ENCODE measurements at places on chromosomes 13 and 19. TPM values are rescaled to one million over a fixed set of nuclear protein-coding genes. Genes with fewer than 3 reads are reported as not detected.
A peak's percentile ranks its signal among the peaks of the same experiment; 100 is the strongest.

DNA sequence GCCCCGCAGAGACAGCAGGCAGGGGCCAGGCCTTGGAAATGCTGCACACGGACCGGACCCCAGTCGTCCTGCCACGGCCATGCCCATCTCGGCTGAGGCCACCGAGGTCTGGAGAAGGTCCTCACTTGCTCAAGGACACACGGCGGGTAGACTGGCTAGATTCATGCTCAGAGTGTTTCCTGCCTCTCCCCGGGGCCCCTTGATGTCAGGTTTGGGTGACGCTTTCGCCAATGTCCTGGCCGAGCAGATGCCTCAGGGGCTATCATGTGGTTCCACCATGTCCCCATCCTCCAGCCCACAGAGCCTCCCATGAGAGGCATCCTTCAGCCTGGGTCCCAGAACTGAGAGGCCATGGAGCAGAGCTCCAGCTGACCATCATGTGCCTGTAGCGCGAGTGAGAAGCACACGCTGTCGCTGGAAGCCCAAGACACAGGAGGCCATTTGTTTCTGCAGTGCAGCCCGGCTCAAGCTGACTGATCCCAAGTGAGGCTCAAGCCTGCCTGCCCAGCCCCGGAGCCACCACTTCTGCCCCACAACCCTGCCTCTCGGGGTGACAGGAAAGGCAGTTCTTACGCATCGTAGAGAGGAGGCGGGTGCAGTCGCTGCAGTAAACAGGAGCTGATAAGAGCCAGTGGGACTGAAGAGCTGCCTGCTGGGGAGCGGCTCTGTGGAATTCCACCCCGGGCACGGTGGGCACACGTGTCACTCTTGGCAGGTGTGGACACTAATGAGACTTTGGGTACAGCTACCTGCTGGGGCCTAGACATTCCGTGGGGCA, 53.9 kb upstream of the GAS6 start:
- no peak for DNase-seq

GRCh38 chr13:99464441-99464949, 36.8 kb upstream of the TM9SF2 start:
- DNase-seq, result no peak

The KCNJ14 gene
- 0.64 TPM for total RNA-seq

The STOML3 gene
- total RNA-seq, result 0.13 TPM

DNA sequence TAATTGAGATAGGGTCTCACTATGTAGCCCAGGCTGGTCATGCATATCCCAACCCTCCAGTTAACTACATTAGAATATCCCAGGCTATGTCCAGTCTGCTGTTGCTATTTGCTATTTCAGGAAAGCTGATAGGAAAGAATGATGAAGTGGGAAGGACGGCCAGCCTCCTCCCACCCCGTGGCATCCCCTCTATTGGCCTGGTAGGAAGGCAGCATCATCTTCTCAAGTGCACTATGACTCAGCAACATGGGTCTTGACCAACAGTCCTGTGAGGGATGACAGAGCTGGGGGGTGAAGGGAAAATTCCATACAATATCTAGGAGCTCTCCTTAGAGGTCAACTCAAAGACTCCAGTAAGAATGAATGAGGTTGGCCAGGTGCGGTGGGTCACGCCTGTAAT, 48.0 kb upstream of the ABCC4 start:
- DNase-seq, result peak; percentile 36

DNA sequence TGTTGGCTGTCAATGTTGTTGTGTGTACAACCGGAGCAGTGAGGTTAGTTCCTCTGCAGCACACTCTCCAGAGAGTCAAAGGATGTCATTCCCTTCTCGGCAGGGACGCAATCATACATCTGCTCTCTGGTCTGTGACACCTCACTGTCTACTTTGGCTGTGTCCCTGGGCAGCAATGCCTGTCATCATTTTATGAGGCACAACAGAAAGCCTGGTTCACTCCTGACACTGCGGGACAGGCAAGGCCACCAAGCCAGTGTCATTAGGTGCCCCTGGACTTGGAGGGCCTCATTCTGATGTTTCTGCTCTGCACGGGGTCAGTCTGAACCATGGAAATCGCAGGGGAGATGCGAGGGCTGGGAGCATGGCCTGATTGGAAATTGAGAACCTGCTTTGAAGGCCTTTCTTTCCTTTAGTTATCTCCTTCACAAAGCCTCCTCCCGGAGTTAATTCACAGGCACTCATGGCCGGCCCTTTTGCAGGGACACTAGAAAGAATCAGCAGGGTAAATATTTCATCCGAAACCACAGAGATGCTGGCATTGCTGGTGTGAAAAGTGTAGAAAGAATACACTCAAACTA, 284.4 kb downstream of the ZNF536 start:
- no peak for DNase-seq

GRCh38 chr19:9917321-9917720, 19.0 kb downstream of the OLFM2 start:
- DNase-seq, result peak; percentile 77

The DAND5 gene
- total RNA-seq, result not detected

DNA sequence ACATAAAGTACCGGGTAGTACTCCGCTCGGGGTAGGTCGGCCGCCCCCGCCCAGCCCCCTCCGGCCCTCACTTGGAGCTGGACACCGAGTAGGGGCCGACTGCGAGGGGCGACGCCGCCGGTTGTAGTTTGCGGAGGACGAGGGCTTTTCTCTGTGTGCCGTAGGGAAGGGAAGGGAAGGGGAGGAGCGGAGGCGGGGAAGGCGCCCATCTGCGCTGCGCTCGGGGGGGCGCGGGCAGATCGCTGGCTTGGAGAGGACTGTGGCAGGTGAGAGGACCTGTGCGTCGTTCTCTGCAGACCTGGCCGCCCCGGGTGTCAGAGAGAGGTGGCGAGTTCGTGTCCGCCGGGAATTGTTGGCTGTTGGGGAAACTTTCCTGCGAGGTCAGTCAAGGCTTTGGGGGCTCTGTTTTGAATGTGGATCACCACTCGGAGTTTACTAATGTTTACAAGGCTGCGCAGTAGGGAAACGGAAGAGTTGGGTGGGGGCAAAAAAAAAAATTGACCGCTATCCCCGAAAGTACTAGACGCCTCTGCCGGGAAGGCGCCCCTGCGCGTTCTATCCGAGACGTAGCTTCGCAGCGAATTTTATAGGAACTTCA, 1.4 kb downstream of the ING1 start:
- DNase-seq, result peak; percentile 41

The APOC1 gene
- 17.3 TPM for total RNA-seq

- no peak for DNase-seq
Measured at GRCh38 chr13:35252536-35253205, 223.8 kb downstream of the MAB21L1 start.

The GSK3A gene
- total RNA-seq, result 18.7 TPM

DNA sequence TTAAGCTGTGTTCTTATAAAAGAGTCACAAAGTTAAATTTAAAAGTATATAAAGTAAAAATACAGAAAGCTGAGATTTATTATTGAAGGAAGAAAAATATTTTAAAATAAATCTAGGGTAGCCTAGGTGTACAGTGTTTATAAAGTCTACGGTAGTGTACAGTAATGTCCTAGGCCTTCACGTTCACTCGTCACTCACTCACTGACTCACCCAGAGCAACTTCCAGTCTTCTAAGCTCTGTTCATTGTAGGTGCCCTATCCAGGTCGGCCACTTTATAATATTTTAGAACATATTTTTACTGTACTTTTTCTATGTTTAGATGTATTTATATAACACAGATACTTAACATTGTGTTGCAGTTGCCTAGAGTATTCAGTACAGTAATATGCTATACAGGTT, 47.4 kb downstream of the NDFIP2 start:
- no peak for DNase-seq

The FPR1 gene
- total RNA-seq, result not detected

DNA sequence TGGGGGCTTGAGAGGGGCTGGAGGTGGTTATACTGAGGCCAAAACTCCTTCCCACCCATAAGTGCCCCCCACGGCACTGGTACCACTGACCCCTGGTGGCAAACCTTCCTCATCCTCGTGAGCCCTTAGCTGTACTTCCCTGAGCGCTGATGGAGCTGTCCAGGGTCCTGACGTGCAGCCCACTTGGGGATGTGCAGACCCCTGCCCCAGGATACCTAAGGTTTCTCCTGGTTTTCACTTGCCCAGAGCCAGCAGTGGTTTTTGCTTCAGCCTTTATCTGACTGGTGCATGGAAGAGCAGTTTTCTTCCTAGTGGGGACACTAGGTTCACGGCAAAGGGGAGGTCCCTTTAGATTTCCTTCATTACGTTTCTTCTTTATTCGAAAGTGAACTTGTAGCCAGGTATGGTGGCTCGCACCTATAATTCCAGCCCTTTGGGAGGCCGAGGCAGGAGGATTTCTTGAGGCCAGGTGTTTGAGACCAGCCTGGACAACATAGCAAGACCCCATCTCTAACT, 28.7 kb upstream of the KCTD15 start:
- peak; percentile 43 for DNase-seq

The COX7A1 gene
- total RNA-seq, result not detected

The OLFM2 gene
- 14.6 TPM for total RNA-seq

- DNase-seq, result no peak
Measured at GRCh38 chr13:74114641-74115040, 19.6 kb downstream of the KLF12 start.

DNA sequence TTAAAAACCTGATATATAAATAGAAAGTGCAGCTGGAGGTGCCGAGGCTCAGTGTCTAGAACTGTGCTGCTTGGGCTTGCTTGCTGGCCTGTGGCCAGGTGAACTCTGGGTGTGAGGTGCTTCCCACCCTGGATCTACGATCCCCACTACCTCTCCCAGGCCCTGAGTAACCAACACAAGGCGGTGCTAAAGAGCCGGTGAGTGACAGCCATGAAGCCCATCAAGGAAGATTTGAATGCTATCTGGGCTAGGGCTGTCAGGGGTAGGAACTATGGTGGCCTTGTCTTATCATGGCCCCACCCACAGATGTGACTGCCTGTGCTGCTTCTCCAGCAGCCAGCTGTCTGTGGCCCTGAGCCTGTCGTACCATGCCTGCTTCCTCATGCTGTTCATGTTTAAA, 25.6 kb upstream of the ZNF91 start:
- DNase-seq, result no peak

GRCh38 chr13:94864474-94864873, 152.1 kb upstream of the SOX21 start:
- DNase-seq, result no peak

- no peak for DNase-seq
Measured at GRCh38 chr13:99828123-99828522, 143.4 kb downstream of the ZIC5 start.

The FARP1 gene
- 39.8 TPM for total RNA-seq

DNA sequence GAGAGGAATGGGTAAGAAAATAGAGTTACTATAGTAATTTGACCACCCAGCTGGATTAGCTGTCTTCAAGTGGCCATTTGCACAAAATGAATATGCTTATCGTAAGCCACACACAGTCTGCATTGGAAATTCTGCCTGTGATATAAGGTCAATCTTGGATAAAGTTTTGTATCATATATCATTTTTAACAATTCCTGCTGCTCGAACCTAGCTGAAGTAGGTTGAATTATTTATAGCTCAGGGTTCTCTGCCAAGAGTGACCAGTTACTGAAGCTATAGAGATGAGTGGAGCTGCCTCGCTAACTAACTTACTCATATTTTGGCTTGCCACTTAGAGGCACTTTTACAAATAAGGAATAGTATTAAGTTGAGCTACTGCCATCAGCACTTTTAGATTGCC, 220.9 kb downstream of the RGCC start:
- DNase-seq, result no peak

The PGLYRP1 gene
- total RNA-seq, result not detected

GRCh38 chr13:46926916-46927590, 30.2 kb upstream of the HTR2A start:
- DNase-seq, result no peak

The PGLYRP2 gene
- total RNA-seq, result not detected
